ENCODE measurements at places on chromosomes 12 and 14.

DNA sequence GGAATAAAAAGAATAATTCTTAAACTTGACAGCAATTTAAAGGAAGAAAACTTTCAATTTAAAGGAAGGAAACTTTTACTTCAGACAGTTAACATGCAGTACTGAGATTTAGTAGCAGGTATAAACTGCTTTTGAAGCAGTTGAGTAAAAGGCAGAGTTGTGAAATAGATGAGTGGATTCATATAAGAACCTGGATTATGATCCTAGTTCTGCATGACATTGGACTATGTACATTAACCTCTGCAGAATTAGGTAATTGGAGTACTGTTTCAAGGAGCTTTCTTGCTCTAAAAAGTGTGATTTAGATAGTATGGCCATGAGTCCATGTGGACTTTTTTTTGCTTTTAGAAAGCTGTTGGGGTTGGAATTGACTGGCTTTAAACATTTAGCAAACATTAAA lies 29.7 kb downstream of the ATP2A2 start:
- DNase-seq = no peak

GRCh38 chr12:66459944-66460482 lies 157.7 kb downstream of the HELB start:
- no peak for DNase-seq

GRCh38 chr14:68786491-68787091 lies 6.3 kb downstream of the ZFP36L1 start:
- no peak for DNase-seq

GRCh38 chr12:93518725-93519124 lies 51.4 kb downstream of the MRPL42 start:
- DNase-seq = no peak

GRCh38 chr14:30985796-30986195 lies 39.7 kb upstream of the AP4S1 start:
- no peak for DNase-seq

DNA sequence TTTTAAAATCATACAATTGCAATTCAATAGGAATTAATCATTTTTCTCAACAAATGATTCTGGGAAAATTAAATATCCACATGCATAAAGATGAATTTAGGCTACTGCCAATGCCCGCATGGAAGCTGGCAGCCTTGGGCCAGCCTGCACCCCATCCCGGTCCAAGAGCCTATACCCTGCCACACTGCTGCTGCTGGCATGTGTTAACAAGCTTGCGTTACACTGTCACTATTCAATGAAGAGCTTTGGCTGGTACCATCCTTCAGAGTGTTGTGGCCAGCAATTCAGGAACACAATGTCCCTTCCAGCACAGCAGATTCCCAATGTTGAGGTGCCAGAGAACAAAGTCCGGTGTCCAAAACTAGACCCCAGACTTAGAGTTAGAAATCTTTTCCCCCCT lies 13.6 kb upstream of the TAS2R14 start:
- DNase-seq = no peak

- no peak for DNase-seq
These were observed 545.6 kb downstream of the SNAPC1 start for GRCh38 chr14:62307844-62308243.

All from GM06990 (cell line).